Left cardiac atrium (tissue), 4 donors: ENCODE measurements at places on chromosomes 7 and 10. TPM values are rescaled to one million over a fixed set of nuclear protein-coding genes. Genes with fewer than 3 reads are reported as not detected.

The MASTL gene
- total RNA-seq = 3.1 TPM

The TMEM140 gene
- total RNA-seq = 12.0 TPM

The TBATA gene
- total RNA-seq = not detected

The CLEC2L gene
- not detected for total RNA-seq

The RHOBTB1 gene
- 14.1 TPM for total RNA-seq

The NUTM2A gene
- 1.6 TPM for total RNA-seq

The TMEM176B gene
- total RNA-seq = 241 TPM

The ACTL6B gene
- total RNA-seq = not detected

The OR2A42 gene
- total RNA-seq = 0.10 TPM

The BCCIP gene
- total RNA-seq = 51.1 TPM

The CPA4 gene
- 3.8 TPM for total RNA-seq

The IL2RA gene
- total RNA-seq = 2.7 TPM

The ASAH2B gene
- total RNA-seq = 4.1 TPM

The BUD23 gene
- total RNA-seq = 70.3 TPM

The SLC26A5 gene
- not detected for total RNA-seq
